Stimulated activated CD8-positive, alpha-beta memory T cell treated with anti-CD3 and anti-CD28 coated beads, Interleukin-4, amount 100 ng/mL, for 1 hour (primary cell): ENCODE measurements at places on chromosomes 16 and 17.

GRCh38 chr16:62872339-62872738 is 836.1 kb upstream of the CDH8 start:
- DNase-seq = no peak

DNA sequence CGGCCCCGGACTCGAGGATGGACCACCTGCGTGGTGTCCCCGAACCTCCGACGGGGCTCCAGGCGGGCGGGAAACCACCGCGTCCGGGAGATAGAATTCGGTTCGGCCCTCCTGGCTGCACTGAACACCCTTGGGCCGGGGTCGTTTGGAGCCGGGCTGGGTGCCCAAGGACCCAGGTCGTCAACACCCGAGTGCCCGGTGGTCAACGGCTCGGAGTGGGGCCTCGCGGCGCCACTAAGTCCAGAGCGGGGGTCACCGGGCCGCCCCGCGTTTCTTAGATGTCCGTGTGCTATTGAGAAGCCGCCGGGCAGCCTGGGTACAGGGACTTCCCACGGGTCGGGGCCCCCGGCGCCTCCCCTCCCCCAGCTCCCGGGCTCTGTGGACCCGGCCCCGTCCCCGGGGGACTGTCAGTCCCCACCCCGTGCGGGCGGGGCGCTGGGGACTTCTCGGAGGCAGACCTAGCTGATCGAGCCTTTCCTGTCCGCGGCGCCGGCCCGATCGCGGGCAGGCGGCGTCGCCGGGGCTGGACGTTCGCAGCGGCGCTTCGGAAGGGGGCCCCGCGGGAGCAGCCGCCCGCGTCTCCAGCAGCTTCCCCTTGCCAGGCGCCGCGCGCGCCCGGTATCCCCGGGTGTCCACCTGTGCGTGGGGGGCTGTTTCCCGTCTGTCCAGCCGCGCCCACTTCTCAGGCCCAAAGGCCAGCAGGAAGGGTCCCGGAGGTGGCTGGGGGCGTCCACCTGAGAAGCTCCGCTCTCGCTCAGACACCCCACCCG is 655 bp upstream of the NPTX1 start:
- DNase-seq = no peak

DNA sequence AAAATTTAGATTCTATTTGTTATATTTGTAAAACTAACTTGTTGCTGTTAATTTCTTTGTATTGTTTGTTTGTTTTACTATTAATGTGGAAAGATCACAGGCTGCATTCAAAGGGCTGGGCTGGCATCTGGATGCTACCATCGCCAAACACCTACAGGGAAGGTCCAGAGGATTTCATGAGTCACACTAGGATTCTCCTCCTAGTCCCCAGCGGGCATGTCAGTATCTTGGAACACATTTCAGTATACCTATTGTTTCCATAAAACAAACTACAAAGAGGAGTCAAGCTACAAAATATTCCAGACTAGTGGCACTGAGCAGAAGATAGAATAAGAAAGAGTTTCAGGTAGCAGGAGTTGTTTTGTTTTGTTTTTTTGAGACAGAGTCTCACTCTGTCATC is 55.3 kb downstream of the NOG start:
- DNase-seq = no peak

DNA sequence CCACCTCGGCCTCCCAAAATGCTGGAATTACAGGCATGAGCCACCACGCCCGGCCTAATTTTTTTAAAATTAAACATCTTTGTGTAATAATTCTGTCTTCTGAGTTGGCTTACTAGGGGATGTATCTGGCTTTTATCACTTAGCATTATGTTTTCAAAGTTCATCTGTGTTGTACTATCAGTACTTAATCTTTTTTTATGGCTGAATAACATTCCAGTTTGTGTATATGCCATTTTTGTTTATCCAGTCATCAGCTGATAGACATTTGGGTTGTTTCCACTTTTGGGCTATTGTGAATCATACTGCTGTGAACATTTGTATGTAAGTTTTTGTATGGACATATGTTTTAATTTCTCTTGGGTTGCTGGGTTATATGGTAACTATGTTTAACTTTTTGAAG is 69.0 kb downstream of the CHD9 start:
- DNase-seq = no peak

DNA sequence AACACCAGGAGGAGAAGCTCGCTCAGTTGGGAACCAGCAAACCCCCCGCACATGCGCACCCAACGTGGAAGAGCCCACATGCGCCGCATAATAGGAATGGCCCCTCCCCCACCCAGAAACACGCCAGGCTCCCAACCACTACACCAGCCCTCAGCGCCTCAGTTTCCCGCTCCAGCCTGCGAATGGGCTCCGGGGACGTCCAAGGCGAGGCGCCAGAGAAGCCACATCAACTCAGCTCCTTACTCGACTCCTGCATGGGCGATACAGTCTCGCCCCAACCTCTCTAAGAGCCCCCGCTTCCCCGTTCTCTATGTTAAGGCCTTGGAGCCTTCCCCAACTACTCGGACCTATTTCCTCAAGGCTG is 504 bp downstream of the SRSF1 start:
- peak; percentile 31 for DNase-seq

- no peak for DNase-seq
Observed at GRCh38 chr17:72219137-72219823, 98.5 kb downstream of the SOX9 start.

DNA sequence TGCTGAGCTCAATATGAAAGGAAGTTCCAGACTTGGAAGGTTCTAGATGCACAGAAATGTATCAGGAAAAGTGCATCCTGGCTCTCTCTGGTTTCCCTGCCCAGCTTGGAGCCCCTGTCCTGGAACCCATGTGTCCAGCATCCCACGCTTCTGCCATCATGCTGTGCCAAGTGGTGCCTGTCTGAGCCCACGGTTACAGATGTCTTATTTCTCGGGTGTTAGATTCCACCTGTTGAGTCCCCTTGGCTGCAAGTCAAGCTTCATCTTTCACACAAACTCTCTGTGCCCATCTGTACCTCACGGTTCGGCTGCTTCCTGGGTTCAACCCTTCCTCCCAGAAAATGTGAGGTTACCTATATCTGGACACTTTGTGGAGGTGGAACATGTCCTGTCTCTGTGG is 22.5 kb downstream of the OR1D5 start:
- no peak for DNase-seq

GRCh38 chr17:20066253-20066652 is 57.1 kb downstream of the SPECC1 start:
- no peak for DNase-seq

DNA sequence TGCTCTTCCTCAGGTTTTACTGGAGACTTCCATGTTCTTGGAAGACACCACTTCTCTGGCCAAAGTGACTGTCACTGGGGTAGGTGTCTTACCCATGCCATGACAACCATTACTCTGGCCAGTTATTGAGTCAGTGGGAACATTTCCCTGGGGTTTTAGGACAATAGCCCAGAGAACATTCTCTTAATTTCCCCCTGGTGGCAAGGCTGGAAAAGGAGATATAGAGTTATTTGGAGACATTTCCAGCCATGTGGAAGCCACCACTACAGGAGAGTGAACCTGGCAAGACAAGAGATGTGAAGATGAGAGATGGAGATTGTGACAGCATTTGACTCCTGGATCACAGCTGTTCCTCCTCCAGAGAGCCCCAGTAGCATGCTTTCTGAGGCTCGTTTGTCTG is 106.2 kb downstream of the CDK5R1 start:
- no peak for DNase-seq

GRCh38 chr16:88969361-88969831 is 7.6 kb downstream of the CBFA2T3 start:
- no peak for DNase-seq

DNA sequence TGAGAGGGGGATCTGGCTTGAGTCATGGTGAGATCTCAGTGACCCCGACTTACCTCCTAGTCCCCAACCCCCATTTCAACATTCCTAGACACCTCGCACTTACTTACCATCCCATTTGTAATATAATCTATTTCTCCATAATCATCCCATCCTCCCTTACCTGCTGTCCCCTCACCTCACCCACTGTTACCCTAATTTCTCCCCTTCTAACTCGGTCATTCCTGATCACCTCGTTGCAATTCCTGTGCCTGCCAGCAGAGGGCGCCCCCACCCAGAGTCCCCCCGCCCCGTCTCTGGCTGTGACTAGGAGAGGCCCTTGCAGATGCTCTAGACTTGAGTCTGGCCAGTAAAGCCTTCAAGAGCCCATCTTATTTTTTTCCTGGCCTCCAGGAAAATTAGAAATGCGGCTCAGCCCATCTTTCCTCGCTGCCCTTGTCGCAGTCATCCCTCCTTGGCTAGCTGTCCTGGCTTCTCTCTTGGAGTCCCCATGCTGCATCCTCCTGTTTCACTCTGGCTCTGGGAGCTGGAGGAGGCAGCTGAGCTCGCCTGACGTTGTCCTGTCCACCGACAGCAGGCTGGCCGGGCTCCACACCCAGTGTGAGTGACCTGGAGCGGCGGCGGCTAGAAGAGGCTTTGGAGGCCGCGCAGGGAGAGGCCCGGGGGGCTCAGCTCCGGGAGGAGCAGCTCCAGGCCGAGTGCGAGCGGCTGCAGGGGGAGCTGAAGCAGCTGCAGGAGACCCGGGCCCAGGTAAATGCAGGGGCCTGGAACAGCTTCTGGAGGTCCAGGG is 5.0 kb downstream of the TBKBP1 start:
- DNase-seq = peak; percentile 70

DNA sequence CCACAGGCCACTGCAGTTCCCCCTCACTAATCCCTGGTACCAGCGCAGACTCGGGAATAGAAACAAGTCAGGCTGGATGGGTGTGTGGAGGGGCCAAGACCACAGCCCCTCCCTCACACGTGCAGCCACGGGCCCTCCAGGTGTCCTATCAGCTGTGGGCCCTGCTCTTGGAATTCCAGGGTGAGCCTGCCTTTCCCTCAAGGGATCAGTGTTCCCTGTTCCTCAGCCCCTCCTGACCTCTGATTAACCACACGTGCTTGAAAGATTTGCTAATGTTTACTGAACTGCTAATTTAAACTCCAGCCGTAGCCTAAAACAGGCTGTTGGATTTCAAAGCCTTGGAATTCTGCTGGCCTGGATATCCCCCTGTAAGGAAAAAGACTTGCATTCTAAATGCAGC is 146.4 kb downstream of the SOCS1 start:
- no peak for DNase-seq

- no peak for DNase-seq
Observed at GRCh38 chr16:50712560-50712898, 19.1 kb downstream of the NOD2 start.

DNA sequence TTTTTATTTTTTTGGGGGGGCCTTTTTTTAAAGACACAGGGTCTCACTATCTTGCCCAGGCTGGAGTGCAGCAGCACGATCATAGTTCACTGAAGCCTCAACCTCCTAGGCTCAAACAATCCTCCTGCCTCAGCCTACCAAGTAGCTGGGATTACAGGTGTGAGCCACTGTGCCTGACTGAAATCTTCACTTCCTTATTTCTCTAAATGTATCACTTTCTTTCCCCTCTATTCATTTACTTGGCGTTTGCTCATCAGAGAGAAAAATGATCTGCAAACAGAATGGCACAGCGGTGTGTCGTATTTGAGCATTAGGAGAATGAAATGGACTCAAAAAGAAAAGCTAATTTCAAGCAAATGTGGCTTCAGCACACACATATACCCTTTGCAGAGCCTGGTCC is 44.3 kb upstream of the CDH5 start:
- no peak for DNase-seq

DNA sequence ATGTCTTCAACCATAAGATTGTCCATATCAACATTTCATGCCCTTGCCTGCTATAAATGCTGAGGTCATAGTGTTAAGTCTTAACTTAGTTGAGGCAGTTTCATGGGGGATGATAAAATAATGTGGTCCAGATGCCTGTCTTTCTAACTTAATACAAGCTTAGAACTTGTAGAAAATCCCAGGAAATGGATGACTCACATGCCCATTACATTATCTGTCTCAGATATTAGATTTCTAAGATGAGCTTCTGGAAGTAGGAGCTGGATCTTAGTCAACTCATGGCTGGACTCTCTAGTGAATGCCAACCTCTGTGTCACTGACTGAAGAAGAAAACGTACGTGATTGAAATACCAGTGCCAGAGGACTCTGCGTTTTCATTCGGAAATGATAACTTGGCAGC is 797.5 kb upstream of the EEF2KMT start:
- no peak for DNase-seq

- no peak for DNase-seq
Observed at GRCh38 chr17:74994440-74994839, 7.0 kb downstream of the CDR2L start.

GRCh38 chr17:75096082-75096625 is 8.4 kb downstream of the SLC16A5 start:
- DNase-seq = no peak

DNA sequence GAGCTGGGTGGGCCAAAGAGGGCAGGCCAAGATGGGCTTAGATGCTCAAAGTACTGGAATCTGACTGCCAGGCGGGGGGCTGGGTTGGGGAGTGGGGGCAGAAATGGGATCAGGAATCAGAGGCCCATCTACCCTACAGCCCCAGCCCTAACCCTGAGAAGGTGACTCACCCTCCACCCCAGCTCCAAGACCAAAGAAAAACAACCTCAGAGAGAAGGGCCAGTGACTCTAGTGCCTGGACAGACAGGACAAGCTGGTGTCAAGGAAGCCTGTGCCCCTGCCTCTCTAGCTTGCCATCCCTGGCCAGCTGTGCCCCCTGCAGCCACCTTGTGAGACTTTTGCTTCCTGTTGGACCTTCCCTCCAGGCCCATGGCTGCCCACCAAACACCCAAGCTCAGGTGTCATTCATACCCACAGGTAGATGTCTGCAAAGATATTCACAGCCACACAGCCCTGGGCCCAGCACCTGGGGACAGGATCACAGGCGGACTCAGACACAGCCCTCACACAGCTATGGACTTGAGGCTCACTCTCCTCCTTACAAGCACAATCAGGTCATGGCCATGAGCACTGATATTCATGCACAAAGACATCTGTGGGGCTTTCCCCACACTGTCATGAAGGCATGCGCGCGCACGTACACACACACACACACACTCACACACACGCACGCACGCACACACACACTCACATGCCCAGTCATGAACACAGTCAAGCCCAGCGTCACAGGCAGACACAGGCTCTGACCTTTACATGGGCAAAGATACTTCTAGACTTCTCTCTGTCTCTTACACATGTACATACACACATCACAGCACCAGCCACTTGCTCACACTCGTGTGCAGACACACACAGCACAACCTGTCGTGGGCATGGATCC is 2.8 kb downstream of the WNT3 start:
- no peak for DNase-seq

DNA sequence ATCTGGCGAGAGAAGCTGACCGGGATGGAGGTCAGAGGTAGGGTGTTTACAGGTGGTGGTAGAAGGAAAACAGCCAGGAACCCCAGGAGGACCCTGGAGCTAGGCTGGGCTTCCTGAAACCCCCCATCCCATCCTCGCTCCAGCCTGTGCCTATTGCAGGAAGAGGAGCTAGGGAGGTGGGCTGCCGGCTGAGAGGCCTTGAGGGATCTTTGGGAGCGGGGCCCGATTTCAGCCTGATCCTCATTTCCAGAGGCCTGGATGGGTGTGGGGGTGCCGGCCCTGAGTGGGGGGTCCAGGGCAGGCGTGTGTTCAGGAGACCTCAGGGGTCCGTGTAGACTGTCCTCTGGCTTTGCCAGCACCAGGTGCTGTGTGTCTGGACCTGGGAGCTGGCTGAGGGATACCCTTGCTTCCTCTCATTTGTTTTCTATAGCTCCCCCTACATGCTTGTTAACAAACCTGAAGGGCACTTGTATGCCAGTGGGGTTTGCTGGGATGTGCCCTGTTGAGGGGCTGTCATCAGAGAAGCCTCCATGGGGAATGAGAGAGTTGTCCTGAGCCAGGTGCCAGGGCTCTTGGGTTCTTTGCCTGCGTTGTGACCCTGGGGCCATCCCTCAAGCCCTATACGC is 18.9 kb upstream of the RAP1GAP2 start:
- no peak for DNase-seq
